ENCODE measurements at places on chromosomes 11 and 22. TPM values are rescaled to one million over a fixed set of nuclear protein-coding genes. Genes with fewer than 3 reads are reported as not detected.

DNA sequence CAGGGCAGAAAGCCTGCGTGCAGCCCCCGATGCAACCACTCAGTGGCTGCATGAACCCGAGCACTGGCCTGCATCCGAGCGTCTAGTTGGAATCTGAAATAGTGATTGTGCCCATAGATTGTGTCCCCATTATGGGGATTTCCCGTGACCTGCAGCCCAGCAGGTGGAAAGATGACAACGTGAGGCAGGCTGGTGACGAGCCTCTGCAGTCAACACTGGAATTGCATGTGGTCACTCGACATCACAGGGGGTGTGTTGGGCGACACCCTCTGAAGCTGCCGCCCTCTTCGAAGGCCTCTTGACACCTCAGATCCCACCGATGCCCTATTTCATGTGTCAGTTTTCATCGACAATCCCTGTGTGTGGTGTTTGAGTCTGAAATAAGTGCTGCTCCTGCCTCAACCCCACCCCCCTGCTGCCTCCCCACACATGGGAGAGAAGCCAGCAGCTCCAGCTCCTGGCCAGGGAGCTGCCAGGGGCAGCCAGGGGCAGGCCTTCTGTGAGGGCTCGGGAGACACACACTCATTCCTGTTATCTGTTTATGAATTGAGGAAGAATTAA lies 172.0 kb upstream of the B3GAT1 start:
- no peak for DNase-seq

The LRRN4CL gene
- 3.3 TPM for total RNA-seq

DNA sequence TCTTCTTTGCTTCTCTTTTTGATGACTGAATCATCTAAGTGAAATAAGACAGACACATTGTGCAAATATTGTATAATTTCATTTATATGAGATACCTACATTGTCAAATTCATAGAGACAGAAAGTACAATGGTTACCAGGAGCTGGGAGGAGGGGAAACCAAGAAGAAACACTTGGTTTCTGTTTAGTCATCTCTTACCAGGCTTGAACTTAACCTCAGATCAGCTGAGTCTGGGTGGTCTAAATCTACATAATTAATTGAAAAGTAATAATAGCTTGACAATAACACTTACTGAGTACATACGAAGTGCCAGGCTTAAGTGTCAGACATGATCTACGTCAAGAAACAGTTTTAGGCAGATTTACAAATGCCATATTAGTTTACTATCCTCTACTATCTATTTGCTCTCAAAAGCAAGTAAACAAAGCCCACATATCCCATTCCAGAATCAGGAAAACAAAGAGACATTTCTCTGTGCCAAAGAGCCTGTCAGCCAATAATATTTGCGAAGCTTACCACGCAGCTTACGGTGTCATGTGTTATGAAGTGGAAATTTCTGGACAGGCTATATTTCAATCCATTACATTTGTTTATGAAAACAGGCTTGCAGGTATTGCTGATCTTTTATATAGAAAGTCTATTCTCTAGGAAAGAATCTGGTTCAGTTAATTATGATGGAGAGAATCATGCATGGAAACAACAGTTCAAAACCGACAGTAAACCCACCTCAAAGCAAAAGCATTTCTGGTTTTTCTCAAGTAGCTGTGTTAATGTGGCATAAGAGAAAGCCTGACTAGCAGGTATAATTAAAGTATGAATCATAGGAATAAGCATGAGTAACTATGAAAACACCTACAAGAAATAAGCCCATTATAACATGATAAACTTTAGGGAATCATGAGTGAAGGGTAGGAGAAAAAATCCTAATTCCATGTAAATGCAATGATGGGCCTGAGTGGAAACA lies 2.7 kb upstream of the ARHGAP42 start:
- no peak for DNase-seq

The BEST1 gene
- 0.77 TPM for total RNA-seq

DNA sequence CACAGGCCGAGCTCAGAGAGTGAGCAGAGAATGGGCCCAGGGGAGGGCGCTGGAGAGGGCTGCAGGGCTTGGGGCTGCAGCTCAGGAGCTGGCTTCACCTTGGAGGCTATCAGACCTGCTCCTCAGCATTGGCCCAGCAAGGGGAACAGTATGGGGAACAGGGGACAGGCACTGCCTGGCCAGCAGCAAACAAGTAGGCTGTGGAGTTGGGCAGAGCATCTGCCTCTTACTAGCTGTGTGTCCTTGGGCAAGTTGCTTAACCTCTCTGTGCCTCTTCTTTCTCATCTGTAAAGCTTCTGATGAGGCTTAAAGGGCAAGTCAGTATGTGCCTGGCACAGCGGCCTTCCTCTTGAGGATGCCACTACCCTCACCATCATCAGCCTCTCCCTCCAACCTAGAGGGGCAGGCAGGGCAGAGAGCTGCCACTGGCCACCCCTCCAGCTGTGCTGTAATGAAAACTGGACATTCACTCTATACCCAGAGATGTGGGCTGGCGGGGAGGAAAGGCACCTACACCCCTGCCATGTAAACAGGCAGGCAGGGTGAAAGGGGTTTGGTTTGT lies 7.5 kb upstream of the CDKN1C start:
- DNase-seq: peak; percentile 60

DNA sequence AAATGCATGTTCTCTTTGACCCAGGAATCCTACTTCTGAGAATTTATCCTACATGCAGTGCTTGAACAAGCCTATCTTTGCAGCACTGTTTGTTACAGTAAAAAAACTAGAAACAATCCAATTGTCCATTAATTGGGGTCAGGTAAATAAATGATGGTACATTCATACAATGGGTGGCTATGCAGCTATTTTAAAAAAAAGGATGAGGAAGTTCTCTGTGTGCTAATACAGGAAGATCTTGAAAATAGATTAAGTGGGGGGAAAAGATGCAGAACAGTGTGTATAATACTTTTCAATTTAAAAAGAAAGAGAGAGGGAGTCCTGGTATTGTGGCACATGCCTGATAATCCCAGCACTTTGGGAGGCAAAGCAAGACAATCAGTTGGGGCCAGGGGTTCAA lies 9.5 kb upstream of the CREB3L1 start:
- DNase-seq: no peak

- no peak for DNase-seq
Observed at GRCh38 chr11:47326198-47326597, 26.3 kb downstream of the MYBPC3 start.

The CFAP300 gene
- total RNA-seq: not detected

DNA sequence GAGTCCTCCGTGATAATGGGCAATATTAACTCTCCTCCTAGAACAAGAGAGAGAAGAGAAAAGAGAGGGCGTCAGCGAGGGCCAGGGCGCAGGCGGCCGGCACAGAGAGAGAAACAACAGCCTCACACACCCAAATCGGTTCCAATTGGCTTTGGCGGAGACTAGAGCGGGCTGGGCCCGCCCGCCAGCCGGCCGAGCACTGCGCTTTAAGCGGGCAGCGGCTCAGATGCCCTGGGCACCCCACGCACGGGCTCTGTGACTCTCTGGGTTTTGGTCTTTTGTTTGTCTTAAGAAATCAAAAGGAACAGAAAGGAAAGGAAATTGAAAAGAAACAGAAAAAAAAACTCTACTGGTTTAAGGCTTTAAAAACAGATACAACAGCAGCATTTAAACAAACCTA lies 17.0 kb downstream of the SLC22A12 start:
- DNase-seq: peak; percentile 24

The GLYATL2 gene
- 0.22 TPM for total RNA-seq

GRCh38 chr11:112279901-112280267 lies 19.2 kb upstream of the PLET1 start:
- peak; percentile 80 for DNase-seq

The TYR gene
- total RNA-seq: not detected

- no peak for DNase-seq
Observed at GRCh38 chr11:97860237-97860636, 1160.5 kb upstream of the CNTN5 start.

GRCh38 chr11:122811721-122812120 lies 26.6 kb upstream of the CRTAM start:
- no peak for DNase-seq
